ENCODE measurements at places on chromosomes 2 and 18.

DNA sequence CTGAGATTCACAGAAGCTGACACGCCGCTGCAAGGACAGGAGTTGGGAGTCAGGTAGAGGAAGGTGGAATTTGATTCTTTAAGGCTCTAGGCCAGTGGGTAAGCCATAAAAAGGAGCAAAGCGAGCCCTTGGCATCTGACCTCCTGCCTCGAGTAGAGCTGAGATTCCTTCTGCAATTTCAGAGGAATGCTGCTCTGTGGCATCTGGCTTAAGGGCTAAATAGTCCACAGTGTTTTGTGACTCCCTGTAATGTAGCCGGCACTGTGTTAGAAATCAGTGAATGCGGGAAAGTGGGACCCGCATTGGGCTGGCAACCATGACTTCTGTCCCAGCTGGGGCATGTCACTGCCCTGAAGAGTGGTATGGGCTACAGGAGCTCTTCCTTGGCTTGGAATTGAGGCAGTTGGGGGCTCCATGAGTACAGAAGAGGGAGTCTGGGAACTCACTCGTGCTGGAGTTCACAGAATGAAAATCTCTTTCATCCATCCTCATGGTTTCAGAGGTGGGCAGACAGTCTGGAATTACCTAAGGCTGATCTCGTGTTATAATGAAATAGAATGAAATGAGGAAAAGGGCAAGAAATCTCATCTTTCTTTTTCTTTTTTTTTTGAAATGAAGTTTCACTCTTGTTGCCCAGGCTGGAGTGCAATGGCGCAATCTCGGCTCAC lies 12.7 kb upstream of the MYCN start:
- no peak for DNase-seq

GRCh38 chr2:67904966-67905365 lies 157.8 kb downstream of the C1D start:
- DNase-seq = no peak

DNA sequence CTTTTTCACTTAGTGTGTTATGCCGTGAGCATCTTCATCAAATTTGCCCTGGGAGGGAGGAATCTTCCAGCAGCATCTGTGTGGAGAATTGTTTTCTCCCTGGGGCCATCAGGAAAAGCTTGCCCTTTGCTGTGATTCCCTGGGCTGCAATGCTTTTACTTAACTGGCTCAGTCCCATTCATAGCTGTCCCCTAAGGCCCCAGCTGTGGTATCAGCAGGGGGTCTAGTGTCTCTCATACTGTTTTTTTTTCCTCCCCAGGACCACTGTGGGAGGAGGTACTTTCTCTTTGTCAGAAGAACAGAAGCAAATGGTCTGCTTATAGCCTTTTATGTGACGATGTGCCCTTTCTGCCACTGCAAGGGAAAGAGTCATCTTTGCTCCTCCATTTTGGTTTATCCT lies 176.8 kb upstream of the CELF4 start:
- DNase-seq = no peak

GRCh38 chr18:75544496-75544895 lies 117.0 kb upstream of the SMIM21 start:
- DNase-seq = no peak

DNA sequence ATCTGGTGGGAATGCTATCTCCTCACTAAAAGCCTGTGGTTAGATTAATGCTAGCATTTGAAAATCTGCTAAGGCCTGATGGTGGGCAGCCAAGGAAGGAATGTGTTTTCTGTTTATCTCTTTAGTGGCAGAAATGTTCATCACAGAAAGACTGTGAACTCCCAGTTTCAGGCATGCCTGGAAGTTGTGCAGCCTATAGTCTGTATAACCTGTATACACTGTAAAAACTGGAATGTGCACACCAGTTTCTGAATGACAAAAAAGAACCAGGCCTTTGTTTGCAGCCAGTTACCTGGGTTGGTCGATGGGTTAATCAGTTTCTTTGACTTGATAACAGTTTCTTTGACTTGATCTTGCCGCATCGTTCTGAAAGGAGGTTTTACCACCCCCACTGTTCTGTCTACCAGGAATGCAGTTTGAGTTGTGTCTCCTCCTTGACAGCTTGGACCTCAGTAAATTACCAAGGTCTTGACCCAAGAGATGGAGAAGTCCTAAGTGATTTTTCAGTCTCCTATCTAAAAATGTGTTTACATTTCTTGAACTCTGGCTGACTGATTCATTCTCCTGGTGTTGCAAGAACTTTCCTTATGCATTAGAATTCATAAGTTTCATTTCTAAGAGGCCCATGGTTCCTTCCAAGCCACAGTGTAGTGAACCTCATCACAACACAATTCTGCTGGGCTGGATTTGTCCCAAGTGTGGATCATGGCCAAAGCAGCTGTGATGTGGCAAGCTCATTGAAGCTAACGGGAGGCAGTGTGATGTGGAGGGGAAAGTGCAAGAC lies 62.2 kb downstream of the KIAA2012 start:
- no peak for DNase-seq

DNA sequence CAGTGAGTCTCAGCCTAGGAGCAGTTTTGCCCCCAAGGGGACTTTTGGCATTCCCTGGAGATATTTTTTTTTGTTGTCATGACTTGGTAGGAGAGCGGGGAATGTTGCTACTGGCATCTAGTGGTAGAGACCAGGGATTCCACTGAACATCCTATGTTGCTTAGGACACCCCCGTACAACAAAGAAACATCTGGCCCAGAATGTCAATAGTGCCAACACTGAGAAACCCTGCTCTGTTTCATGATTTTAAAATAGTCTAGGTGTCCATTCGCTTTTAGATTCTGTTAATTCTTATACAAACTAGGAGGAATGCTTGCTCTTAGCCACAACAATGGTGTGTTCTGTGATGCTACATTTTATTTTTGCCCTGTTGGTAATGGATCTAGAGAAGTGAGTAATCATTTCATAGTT lies 225.8 kb upstream of the SIX3 start:
- no peak for DNase-seq

GRCh38 chr2:146572598-146572997 lies 1272.2 kb upstream of the ACVR2A start:
- DNase-seq = no peak

- DNase-seq = no peak
Observed at GRCh38 chr18:54209471-54210180, 14.8 kb downstream of the MBD2 start.

GRCh38 chr18:34848156-34848555 lies 138.1 kb downstream of the DTNA start:
- DNase-seq = no peak

- DNase-seq = no peak
Observed at GRCh38 chr2:38098421-38099098, 22.6 kb upstream of the CYP1B1 start.

GRCh38 chr2:18745431-18746272 lies 156.3 kb upstream of the NT5C1B start:
- no peak for DNase-seq

Measured in activated CD8-positive, alpha-beta memory T cell treated with anti-CD3 and anti-CD28 coated beads for 4 hours (primary cell).